Left renal cortex interstitium (tissue), 4 donors: ENCODE measurements at places on chromosomes 5 and 9.

DNA sequence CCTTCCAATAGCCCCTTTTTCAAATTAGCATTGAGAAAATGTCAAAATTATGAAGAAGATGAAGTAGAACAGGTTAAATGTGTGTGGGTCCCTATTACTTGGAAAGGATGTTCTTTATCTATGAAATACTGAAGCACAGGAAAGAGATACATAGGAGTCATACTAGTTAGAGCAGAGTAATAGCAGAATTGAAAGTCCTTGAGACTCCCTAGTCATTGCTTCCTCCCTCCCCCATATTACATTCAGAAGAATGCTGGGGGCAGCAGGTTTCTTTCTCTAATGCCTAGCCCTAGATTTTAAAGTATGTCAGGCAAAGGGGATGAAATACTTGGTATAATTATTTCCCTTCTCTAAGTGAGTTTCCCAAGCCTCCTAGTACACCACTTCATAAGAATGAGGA, 4.4 kb downstream of the ZCCHC9 start:
- no peak for DNase-seq

DNA sequence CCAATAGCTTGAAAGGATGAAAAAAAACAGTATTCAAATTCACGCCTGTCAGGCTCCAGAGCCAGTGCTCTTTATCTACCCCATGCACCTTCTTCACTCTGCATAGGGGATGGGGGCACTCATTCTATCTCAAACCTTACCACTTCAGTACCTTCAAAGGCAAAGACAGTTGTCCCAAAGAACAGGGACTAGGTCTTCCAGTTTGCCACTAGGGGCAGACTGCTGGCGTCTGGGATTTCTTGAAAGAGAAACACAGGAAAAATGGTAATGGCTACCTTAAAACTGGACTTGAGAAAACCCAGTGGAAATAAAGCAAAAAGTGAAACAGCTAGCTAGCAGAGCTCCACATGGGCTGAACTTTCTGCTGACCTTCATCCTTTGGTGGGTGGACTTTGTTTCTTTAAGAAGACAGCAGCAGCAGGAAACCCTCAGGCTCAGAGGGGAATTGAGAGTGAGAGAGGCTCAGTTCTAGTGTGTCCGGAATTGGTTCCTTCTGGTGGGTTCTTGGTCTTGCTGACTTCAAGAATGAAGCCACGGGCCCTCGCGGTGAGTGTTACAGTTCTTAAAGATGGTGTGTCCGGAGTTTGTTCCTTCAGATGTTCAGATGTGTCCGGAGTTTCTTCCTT, 41.0 kb upstream of the SLC36A1 start:
- no peak for DNase-seq

DNA sequence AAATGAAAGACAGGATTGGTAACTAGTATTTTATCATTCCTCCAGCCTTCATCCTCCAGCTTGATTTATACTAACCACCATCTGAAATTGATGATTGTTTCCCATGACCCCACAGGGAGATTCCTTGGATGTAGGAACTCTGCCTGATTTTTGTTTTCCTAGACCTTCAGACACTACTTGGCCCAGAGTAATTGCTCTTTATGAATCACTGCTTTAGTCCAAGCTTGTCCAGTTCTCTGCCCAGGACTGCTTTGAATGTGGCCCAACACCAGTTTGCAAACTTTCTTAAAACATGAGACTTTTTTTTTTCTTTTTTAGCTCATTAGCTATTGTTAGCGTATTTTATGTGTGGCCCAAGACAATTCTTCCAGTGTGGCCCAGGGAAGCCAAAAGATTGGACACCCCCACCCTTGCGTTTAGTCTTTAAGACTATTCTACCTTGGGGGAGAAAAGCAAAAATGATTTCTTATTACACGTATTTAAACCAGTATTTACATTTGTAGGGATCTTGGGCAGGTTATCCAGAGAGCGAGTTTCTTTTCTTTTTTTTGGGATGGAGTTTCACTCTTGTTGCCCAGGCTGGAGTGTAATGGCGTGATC, 18.4 kb downstream of the BASP1 start:
- no peak for DNase-seq

GRCh38 chr9:135584371-135584770, 22.8 kb downstream of the PAEP start:
- no peak for DNase-seq

DNA sequence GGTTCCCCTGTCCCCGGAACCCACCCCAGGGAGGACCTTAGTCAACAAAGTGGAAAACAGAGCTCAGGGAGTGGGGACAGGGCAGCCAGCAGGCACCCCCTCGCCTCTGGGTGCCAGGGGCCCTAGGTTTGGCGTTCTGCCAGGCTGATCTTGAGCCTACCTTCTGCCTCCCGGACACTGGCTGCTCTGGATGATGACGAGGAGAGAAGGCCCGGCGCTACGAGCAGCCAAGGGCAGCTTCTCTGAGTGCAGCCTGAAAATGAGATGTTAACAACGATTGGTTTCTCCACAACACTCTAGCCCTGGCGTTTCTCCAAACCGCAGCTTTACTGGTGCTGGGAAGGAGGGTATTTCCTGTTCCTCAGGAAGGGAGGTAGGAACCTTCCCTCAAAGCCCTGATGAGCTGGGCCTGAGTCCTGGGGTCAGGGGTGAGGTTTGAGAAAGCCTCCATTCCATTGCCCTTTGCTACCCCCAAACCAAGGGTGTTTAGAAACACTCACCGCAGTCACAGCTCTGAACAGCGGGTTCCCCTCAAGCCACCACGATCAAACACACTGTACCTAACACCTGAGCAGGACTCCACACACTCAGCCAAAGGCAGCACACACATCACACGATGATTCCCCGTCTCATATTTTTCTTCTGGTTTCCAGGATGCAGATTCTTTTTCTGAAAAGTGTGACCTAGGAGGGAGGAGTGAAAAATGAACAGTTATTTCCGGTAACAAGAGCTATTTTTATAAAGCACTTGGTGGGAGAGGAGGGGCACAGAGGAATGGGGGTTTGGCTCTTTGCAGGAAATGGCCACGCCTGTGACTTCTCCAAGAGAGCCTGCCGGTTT, at the start of gene STING1:
TSS of gene STING1 (minus strand) at position 709 of the 840 bp plus-strand sequence. CDS start 1,054 bp downstream, outside the sequence.
- DNase-seq = peak; percentile 79

DNA sequence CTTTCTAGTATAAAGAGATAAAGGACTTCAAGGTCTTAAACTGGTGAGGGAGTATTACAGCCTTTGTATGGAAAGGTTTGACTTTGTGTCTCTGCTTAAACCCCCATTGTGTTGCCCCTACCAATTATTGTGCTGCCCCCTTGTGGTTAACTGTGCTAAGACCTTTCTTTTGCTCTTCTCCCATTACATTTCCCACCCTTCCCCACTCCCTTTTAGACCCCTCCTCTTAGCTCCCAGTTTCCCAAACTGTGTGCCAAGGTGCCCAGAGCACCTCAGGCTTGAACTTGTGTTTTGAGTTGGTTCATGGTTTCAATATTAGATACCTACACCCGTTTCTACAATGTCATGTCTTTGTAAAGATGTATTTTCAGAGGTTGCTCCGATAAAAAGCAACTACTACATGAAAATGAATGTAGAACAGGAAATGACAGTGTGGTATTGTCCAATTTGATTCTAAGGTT, 2.9 kb downstream of the JAK2 start:
- DNase-seq = no peak

DNA sequence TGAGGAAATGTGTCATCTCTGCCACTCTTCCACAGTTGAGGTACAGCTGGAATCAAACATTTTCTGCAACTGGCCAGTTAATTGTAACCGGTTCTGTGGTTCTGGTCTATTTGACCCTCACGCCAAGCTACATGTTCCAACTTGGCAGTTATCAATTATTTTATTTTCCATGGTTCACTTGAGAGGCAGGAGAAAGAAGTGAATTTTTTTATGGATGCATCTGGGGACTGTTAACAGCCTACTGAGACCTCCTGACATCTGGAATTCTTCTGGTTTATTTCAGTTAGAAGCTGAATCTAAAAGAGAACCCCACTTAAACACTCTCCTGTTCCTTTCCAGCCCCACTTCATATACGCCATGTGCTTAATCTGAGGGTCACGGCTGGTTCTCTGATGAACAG, 372.3 kb downstream of the DNAH5 start:
- DNase-seq = no peak

- DNase-seq = no peak
These were observed 9.6 kb downstream of the DCP2 start for GRCh38 chr5:112986224-112986623.

DNA sequence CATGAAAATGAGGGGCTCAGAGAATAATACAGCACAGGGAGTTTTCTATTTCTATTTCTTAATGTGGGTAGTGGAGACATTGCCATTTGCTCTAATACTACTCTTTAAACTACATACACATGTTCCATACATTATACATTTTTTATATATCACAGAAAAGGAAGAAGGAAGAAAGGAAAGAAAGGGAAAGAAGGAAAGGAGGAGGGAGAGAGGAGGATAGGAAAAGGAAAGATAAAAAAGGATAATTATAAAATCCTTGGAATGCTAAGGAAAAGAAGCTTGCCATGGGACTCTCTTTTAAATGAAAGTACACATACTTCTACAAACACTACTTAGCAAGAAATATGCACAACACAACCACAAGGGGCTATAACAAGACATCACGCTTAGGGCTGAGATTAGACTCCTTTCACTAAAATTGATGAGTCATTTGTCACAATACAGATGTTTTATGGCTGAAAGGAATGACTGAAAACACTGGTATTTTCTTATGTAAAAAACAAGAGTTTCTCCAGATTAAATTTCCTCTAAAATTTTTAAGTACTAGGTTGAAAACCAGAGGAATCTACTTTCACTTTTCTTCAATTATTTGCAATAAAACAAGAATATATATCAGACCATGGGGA, 219.8 kb downstream of the ARL15 start:
- no peak for DNase-seq

DNA sequence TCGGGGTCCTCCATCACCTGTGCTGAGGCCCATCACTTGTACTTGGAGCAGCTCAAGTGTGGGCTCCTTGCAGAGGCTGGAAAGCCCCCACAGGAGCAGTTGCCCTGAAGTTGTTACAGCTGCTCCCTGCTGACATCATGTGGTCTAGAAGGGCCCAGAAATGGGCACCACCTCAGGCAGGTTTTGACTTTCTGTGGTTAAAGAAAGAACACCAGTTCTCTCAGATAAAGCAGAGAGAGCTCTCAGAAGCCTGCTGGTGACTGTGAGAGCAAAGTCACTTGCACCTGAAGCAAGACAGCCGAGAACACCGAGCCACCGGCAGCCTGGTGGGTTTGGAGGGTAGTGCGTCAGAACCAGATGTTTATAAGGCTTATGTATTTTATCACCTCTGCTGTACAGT, 70.4 kb downstream of the MVB12B start:
- no peak for DNase-seq

DNA sequence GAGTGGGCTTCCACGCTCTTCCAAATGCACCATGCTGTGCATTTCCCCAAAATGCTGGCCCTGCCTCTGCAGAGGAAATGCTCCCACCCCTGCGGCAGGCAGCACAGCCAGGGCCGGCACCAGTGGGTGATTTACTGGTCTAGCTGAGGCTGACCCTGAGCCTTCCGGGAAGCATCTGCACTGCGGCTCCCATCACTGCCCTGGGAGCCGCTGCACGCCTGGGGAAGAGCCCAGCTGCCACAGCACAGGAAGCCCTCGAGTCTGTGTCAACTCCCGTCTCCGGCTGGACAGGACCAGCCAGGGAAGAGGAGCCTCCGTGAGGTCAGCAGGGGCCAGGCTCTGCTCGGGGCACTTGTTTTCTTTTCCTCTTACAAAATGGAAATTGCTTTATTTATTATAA, 25.1 kb upstream of the EEIG1 start:
- DNase-seq = peak; percentile 9
